ENCODE measurements at places on chromosomes 1 and 21.

DNA sequence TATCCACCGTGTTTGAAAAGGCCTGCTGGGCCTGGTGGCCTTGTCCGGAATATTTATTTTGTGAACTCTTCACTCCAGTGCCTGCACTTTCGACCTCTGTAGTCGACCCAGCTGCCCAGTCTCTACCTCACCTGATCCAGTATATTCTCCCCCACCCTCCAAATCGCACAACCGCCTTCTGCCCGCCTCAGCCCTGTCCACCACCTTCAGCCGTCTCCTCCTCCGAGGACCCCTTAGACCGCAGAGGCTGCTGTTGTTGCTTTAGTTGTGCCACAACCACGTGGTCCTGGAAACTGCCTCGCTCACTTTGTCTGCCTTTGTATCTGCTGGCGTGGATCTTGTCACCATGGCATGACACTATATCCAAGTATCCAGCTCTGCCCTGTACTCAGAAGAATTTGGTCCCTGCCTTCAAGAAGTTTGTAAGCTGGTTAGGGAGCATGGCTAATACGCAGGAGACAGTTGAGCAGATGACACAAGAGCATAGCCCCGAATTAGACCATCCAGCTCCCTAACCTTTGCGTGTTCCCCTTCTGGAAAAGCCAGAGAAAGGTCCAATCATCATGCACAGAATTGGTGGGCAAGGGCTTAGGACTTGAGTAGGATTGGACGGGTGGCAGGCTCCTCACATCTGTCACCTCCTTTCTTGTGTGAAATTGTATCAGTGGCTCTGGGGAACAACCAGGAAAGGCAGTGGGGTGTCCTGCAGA is 1.5 kb downstream of the PHGDH start:
- no peak for DNase-seq

DNA sequence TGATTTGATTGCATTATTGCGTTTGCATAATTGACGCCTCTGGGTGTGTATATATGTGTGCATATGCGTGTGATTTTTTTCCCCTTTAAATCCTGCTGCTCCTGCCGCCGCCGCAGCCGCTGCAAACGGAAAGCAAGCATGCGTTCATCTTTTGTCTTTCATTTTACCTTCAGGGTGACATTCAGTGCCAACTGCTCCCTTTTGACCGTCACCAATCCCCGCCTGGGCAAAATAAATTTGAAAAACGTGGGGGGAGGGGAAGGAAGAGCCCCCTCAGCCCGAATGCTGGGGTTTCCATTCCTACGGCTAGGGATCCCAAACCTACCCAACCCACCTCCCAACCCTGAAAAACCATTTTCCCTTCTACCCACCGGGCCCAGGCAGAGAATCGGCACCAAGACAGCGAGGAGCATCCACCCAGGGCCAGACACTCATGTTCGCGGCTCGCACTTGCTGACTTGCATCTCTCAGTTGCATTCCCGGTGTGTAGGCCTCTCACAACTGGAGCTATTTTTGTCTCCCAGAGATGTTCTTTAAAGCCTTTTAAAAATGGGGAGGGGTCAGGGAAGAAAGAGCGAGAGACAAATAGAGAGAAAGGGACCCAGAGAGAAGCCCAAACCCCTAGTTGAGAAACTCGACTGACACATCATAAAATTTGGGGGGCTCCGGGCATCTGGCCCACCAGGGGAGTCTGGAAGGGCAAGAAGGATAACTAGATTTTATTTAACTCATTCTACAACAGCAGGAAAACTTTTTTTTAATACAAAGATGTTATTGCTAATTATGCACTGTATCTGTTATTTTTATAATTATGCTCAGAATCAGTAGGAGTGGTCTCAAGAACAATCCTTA is 367.1 kb upstream of the ESRRG start:
- no peak for DNase-seq

DNA sequence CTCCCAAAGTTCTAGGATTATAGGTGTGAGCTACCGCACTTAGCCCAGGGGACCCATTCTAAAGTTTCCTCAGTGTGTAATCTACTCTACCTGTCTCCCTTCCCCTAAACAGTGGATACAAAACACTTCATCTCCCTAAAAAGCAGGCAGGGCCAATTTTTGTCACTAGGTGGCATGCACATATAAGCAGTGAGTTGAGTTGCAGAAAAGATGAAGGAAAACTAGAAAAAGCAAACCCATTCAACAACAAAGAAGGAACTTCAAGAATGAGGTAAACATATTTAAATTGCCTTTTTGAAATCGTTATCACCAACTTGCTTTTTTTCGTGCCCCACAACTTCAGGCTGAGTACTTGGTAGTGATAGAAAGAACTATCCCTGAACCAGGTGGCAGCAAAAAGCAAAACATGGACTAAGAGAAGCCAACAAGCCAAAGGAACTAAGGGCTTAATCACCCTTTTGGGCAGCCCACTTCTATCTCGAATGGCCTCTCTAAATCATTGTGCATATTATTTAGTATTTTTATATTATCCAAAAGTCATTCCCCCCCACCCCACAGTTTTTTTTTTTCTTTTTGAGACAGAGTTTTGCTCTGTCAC is 19.7 kb upstream of the ALDH9A1 start:
- peak; percentile 57 for DNase-seq

GRCh38 chr1:214404154-214404553 is 123.2 kb downstream of the SMYD2 start:
- no peak for DNase-seq

DNA sequence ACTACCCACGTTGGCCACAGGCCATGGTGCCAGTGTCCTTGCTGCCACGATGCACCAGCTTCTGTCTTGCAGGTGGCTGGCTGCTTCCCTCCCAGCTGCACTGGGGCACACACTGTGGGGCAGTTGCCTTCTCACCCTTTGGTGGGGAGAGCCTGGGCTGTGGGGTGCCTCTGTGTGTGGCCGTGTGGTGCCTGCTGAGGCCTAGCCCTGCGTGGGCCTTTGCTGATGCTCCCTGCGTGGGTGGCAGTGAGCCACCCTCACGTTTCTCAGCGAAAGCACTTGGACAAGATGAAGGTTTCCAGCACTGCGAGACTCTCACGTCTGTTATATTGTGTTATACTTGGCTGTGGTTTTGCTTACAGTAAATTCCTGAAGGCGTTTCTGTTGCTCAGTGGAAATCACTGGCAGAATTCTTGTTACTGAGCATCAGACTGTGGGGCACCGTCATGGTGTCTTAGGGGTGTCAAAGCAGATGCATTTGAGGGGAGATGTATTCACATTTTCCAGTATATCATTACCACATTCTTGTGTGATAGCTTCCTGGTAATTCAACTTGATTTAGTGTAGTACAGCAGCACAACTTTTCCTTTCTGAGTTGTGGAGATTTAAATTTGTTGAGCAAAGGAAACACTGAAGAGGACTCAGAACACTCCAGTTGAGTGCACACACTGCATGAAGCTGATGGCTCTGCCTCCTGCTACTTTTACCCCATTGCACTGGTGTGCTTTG is 124.7 kb downstream of the PCBP3 start:
- no peak for DNase-seq

GRCh38 chr1:50419907-50420677 is 3.2 kb downstream of the DMRTA2 start:
- no peak for DNase-seq

GRCh38 chr21:40839521-40839920 is 7.4 kb downstream of the DSCAM start:
- no peak for DNase-seq

GRCh38 chr1:42928859-42929258 is 29.8 kb downstream of the SLC2A1 start:
- DNase-seq: no peak

DNA sequence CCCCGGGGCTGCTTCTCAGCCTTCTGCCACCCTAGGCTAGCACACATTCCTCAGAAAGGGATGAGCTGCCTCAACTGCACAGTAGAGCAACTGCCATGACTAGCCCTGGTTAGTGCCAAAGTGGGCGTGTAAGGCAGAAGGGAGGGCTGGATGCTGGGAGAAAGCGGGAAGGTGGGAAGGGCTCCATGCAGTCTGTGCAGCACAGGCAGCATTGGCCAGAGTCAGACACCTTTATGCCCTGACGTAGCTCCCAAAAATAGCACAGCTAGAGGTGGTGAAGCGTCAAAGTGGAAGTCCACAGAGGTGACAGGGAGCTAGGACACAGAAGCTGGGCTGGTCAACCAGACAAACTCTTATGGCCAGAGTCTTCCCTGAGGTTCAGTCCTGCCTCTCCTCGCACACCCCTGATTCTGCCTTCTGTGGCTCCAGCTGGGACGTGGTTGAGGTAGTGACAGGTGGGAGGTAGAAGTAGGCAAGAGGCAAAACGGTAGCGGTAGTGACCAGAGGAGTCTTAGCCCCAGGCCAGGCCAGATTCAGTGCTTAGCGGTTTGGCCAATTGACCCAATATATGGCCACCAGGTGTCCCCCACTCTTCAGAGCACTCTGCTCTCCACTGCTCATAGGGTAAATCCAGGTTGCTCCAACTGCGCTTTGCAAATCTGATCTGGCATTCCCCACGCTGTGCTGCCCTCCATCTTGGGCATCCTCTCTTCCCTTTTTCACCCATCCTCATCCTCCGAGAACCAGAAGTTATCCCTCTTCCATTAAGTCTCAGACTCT is 45.6 kb downstream of the DDX20 start:
- no peak for DNase-seq

- DNase-seq: no peak
Observed at GRCh38 chr1:239538239-239538988, 152.0 kb downstream of the CHRM3 start.

DNA sequence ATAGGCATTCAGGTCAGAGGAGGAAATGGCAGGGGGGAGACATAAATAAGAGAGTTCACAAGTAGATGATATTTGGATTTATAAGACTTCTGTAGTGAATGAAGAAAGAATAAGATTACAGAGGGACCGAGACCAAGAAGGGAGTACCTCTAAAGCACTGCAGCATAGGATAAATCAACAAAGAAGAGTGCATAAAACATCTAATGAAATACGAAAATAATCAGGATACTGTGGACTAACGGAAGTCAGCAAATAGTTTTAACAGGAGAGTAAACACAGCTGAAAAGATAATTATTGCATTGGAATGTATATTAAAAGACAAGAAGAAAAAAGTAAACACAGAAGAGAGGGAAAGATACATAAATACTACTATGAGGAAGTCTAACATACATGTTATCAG is 921.9 kb upstream of the PRMT6 start:
- no peak for DNase-seq

- no peak for DNase-seq
Observed at GRCh38 chr1:153770797-153771196, 4.4 kb upstream of the SLC27A3 start.

DNA sequence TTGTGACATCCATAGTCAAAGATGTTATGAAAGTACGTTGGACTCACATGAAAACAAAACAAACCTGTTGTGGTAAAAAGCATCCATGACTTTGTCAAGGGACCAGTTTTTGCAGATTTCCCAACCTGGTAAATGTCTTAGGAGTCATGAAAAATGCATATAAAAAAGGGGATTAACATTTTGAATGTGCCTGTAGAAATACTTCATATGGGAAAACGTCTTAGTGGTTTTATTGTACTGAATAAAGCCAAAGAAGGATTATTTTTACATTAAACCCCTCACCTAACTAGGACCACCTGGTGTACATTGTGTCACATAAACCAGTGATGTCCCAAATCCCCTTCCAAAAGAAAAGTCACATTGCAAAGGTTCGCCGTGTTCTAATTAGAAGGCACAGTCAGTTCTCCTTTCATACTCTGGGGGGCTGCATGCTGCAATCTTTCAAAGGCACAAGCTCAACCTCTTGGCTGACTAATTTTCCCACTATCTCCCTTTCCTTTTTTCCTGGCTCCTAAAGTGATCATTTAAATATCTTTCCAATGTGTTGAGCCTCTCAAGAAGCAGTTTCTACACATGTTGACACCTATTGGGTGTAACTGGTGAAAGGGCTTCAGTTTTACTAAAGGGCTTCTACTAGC is 119.8 kb upstream of the SPAG17 start:
- DNase-seq: no peak

DNA sequence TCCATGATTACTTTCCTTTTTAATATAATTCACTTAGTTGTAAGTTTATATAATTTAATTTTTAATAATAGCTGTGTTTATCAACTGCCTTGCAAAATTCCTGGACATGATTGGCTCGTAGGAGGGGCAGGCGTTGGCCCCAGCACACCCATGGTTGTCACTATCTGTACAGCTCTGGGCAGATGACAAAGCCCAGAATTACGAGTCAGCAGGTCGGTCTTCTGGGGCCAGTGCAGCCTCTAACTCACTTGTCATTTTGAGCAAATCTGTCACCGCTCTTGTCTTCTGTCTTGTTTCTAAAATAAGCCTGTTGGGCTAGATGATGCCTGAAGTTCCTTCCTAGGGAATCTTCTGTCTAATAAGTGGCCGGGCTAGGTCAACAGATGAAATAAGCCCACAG is 21.4 kb upstream of the LRRC38 start:
- no peak for DNase-seq

DNA sequence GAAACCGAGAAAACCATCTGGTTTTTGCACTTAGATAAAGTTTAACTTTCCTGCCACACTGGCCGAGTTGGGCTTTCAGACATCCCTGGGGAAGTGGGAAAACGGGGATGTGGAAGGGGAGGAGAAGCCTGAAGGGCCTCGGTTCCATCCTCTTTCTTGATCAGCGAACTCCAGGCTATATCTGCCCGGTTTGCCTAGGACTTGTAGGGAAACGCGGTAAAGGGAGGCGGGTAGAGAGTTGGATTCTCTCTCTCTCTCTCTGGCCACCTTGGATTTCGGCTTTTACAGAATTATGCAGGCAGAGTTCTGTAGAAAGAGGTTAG is 4.6 kb upstream of the LHX8 start:
- no peak for DNase-seq

GRCh38 chr1:98796049-98796448 is 134.5 kb downstream of the SNX7 start:
- no peak for DNase-seq

- DNase-seq: no peak
Observed at GRCh38 chr1:244651956-244652622, 837 bp upstream of the DESI2 start.

GRCh38 chr1:20497506-20497905 is 10.4 kb downstream of the MUL1 start:
- no peak for DNase-seq

DNA sequence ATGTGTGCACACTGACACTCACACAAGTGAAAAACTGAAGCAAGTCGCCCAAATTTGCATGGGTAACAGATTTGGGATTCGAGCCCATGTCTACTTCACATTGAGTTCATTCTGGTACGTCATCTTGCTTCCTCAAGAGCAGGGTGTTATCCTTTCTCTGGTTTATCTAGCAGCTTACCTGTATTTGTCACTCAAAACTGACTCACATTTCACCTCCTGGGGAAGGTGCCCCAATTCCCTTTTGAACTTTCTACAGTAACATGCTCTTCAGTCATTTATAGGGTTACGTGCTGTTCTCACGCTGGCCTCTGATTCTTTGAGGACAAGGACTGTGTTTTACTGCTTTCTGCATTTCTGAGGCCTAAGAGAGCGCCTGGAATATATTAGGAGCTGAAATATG is 162.8 kb downstream of the PDE4B start:
- no peak for DNase-seq

DNA sequence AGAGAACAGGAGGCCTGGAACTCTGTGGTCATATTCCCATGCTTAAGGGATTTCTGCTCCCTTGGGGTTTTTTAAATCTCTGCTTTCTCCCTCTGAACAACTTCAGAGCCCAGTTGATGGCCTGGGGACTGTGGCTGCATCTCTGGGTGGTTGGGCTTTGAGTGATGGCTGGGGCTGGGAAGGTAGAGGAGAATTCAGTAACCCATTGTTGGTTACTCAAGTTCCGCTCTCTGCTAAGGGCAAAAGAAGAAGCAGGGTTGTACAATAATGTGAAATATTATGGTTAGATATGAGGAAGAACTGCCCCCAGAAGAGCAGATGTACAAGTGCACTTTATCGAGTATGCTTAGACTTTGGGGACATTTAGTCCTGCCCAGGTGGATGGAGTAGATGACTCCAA is 72.1 kb upstream of the CNTN2 start:
- no peak for DNase-seq

- DNase-seq: no peak
Observed at GRCh38 chr1:201694608-201695335, 134.2 kb upstream of the IPO9 start.
